ENCODE measurements at places on chromosomes 7 and 10.
A peak's percentile ranks its signal among the peaks of the same experiment; 100 is the strongest.

DNA sequence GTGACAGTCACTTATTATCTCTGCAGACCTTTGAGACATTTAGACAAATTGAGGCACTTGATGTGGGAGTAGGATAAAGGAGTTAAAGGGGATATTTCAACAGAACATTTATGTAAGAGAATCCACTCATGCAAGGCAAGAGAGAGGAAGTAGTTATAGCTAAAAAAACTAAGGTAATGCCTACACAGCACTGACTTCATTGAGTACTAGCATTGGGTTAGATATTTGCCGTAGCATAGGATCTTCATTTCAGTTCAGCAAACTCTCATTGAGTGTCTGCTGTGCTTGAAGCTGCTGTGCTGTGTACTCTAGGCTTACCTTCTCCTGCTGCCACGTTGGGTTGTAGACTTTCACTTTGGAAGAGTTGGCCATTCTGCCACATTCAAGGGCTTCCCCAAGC, 10.5 kb upstream of the ENTPD1 start:
- DNase-seq, result no peak

DNA sequence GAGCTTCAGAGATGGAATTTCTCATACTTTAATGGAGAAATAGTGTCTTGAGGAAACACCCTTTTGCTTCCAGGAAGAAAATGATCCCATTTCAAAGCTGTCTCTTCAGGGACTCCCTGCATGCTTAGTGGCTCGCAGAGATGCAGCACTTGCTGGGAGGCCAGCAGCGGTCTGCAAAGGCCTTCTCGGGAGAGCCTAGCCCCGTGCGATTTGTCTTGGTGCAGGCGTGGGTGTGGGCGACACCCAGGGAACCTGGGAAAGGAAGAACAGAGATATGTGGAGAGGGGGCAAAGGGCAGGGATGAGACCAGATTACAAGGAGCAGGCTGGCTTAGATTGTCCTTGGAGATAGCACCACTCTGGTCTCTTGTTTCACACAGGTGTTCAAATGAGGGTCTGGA, 352.3 kb upstream of the PODXL start:
- DNase-seq, result no peak

- DNase-seq, result no peak
Measured at GRCh38 chr10:47418966-47419365, 34.9 kb upstream of the ZNF488 start.

- no peak for DNase-seq
Measured at GRCh38 chr10:84194424-84195043, at the start of gene CDHR1. CDHR1 (plus strand) TSS chr10:84194537; CDS start chr10:84194761, 224 bp downstream.

DNA sequence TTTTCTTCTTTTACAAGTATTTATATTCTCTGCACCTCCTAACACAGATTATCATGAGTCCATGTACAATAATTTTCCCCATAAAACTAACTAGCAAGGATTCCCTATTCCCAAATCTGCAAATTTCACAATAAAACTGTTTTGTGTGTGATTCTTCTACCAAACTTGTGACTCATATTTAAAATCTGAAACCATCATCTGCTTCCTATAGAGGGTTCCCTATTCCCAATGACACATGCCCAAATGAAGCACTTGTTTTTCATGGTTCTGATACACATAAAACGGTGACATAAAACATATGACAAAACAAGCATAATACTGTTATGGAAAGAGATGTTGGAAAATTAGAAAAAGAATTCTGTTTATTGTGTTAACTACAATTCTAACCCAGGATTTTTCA, 657.6 kb downstream of the PARD3 start:
- DNase-seq, result no peak

DNA sequence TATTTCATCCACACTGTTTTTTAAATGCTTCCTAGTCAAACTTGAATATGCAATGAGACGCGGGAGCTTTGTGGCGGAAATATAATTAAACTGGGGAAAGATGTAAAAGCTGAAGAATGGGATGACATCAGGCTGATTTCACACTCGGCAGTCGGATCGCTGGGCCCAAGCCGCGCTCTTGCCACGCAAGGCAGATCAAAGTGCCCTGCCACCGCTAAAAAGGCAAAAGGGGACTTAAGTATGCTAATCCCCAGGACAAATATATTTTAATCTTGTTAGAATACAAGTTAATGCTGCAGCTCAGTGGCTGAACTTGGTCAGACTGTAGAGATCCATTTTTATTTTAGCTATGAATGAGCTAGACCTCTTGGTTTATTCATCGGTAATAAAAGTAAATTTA, 13.8 kb downstream of the EN2 start:
- DNase-seq, result no peak

GRCh38 chr7:37277513-37277912, 171.2 kb downstream of the ELMO1 start:
- no peak for DNase-seq

GRCh38 chr10:95337423-95338160, 46.8 kb upstream of the PDLIM1 start:
- DNase-seq, result no peak

- peak; percentile 70 for DNase-seq
Measured at GRCh38 chr7:36280840-36281812, 108.5 kb upstream of the ANLN start.

DNA sequence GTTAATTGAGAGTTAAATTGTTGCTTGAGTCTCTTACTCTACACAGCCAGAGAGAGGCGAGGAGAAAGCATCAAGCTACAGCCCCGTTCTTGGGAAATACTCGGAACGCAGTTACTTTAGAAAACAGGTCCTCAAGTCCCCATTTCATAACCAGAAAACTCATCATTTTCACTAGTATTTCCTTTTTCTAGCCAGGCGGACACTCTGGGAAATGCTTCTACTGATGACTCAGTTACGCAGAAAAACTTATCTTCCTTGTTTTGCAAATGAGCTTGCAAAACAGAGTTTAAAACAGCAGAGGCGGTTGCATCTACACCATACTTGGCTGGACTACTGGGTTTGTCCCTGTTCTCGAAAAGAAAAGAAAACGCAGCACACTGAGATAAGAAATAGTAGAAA, 111.4 kb upstream of the FGFR2 start:
- DNase-seq, result no peak

- DNase-seq, result no peak
Measured at GRCh38 chr7:116052006-116052405, 21.4 kb upstream of the TFEC start.

GRCh38 chr10:130739016-130739756, 572.3 kb downstream of the TCERG1L start:
- no peak for DNase-seq

GRCh38 chr7:47150497-47151260, 431.2 kb downstream of the TNS3 start:
- DNase-seq, result no peak

- DNase-seq, result no peak
Measured at GRCh38 chr10:20892011-20892585, 5.0 kb downstream of the NEBL start.

GRCh38 chr7:44163591-44163990, 22.5 kb upstream of the MYL7 start:
- no peak for DNase-seq

- DNase-seq, result no peak
Measured at GRCh38 chr10:95458871-95459270, 102.3 kb downstream of the SORBS1 start.

DNA sequence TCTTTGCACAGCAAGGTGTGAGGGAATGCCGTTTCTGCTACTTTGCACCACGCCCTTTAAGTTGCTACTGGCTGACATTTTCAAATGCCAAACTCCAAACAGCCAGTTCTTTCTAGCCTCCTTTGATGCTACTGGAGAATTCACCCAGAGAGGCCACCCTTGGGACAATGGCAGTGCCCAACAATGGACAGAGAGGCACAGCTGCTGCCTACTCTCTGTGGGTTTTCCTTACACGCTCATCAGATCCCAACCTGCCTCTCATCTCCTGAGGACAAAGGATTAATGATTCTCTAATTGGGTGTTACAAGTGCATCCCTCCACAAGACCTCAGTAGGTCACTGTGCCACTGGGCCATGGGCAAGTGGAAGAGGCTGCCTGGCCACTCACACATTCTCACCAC, 105.8 kb downstream of the COBL start:
- no peak for DNase-seq

- no peak for DNase-seq
Measured at GRCh38 chr10:33101392-33101787, 143.4 kb upstream of the ITGB1 start.

DNA sequence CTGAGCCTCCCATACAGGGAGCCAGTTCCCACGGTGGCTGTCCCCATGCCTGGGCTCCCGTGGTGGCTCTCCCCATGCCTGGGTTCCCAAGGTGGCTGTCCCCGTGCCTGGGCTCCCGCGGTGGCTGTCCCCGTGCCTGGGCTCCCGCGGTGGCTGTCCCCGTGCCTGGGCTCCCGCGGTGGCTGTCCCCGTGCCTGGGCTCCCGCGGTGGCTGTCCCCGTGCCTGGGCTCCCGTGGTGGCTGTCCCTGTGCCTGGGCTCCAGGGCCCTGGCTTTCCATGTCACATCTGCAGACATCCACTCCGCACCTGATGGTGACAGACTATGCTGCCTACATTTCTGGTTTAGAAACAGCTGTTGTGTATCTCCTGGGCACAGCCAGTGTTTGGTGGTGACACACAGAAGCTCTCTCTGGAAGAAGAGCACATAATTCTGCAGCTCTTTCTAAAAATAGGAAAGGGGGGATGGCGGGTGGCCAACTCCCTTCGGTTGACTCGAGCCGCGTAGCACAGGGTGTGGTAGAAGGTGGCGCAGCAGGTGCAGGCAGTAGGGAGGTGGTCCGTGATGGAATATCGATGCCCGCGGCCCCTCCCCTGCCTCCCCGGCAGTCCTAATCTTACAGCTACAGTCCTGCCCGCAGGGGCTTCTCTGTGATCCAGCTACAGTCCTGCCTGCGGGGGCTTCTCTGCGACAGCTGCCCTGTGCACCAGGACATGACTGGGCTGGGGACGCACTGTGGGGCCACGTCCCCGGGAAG, 251.2 kb downstream of the DNAJB6 start:
- DNase-seq, result no peak

DNA sequence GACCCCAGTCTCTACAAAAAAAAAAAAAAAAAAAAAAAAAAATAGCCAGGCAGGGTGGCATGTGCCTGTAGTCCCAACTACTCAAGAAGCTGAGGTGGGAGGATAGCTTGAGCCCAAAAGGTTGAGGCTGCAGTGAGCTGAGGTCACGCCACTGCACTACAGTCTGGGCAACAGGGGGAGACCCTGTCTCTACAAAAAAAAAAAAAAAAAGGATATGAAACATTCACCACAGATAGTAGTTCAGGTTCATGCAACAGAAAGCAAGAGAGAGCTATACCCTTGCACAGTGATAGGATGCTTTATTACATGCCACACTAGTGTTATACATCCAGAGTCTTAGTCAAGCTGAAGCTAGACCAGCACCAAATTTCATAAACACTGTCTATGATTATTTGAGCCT, 148.4 kb upstream of the KAT6B start:
- DNase-seq, result no peak

DNA sequence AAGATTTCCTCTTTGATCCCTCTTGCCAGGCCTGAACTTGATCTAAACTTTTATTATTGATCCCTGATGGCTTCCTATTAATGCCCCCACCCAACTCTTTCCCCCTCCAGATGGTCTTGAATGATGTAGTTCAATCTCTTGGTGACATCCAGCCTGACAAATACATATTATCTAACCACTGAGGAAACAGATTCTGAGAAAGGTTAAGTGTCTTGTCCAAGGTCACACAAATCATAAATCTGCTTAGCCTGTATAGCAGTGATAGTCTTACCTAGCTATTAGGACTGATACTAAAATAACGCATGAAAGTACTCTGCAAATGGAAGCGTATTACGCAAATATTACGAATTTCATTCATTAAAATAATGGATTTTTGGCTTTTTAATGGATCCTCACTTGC, 22.7 kb downstream of the STEAP1B start:
- DNase-seq, result no peak

DNA sequence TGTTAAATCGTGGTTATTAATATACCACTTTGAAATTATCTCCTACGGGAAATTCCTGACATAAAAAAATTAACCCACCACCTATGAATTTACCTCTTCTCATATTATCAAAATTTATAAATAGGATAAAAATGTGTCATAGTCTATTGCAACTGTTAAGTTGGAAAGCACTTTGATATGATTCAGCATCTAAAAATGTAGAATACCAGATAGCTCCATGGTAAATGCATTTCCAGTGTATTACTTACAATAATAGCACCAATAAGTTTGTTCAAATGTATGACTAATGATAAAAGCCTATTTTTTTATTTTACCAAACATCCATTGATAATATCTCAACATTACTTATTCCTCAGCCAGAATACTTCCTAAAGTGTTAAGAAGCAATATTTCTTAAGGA, 13.6 kb upstream of the KCND2 start:
- no peak for DNase-seq

DNA sequence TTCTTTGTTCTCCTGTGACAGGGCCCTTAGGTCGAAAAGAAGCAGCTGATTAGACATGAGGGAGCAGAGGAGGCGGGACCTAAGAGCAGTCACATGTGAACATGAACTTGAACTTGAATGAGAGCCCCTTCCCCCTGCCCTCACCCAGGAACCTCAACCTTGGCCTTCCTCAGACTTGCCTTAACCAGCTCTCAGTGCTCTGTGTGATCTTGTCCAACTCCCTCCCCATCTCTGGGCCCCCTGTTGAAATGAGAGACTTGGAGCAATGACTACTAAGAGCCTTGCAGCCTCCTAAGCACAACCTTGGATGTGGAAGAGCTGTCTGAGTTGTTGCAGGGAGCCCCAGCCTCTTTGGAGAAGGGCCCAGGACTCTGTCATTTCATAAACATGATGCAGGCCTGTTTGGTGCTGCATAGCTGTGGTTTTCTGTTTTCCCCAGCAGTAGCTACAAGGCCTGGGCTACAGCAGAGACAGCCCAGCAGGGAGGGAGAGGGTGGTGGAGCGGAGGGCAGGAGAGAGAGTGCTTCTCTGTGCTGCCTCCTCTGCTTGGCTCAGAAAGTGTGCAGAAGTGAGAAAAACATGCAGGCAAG, 123.9 kb upstream of the ZMIZ1 start:
- DNase-seq, result no peak

- no peak for DNase-seq
Measured at GRCh38 chr7:80279760-80280159, 145.1 kb downstream of the GNAI1 start.

DNA sequence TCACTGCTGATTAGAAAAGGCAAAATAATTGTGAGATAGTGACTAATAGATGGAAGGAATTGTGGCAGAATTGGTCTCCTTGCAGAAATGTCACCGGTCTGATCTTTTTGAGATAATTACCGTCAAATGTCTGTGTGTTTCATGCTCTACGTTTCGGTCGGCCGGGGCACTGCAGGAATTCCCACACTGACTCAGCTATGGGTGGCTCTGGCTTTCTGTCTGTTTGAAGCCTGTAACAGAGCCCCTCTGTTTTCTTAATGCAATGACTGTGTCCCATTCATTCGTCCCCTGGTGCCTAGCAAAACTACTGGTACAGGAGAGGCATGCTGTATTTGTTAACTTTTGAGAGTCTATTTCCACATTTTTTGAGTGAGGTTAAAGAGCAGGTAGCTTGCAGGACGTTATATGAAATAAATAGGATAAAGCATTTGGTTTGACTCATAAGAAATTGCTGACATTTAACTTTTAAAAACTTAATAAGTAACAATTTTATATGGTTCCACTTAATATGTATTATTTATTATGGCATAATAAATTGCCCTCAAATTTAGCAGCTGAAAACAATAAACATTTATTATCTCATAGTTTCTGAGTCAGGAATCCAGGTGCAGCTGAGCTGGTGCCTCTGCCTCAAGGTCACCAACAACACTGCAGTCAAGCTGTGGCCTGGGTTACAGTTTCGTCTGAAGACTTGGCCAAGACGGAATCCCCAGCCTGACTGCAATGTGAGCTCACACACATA, 53.3 kb upstream of the CTBP2 start:
- DNase-seq, result no peak

- DNase-seq, result peak; percentile 34
Measured at GRCh38 chr7:11216276-11216675, 242.6 kb downstream of the PHF14 start.

All from NCI-H2029 treated with DMSO at 0.1 percent for 48 hours (cell line).